ENCODE measurements at places on chromosomes 12 and 14. TPM values are rescaled to one million over a fixed set of nuclear protein-coding genes. Genes with fewer than 3 reads are reported as not detected.

Gene CNTN1
- total RNA-seq, result 0.13 TPM

Gene NXPH4
- total RNA-seq, result 0.14 TPM

Gene TAS2R30
- 15.2 TPM for total RNA-seq

Gene ERH
- 156 TPM for total RNA-seq

Gene COL2A1
- total RNA-seq, result not detected

Gene CCDC198
- total RNA-seq, result not detected

Gene CLEC1B
- not detected for total RNA-seq

Gene TMTC2
- 5.5 TPM for total RNA-seq

Gene MUCL1
- not detected for total RNA-seq

Gene IAPP
- total RNA-seq, result not detected

Gene KRT5
- not detected for total RNA-seq

Gene ATP6V1D
- total RNA-seq, result 127 TPM

Gene BIN2
- not detected for total RNA-seq

Gene NDRG2
- total RNA-seq, result not detected

Gene KRT8
- 6.3 TPM for total RNA-seq

All from thoracic aorta endothelial cell (primary cell).